ENCODE measurements at places on chromosomes 3 and 15.
A peak's percentile ranks its signal among the peaks of the same experiment; 100 is the strongest.

GRCh38 chr15:99232740-99233139 lies 16.6 kb downstream of the TTC23 start:
- DNase-seq, result no peak

DNA sequence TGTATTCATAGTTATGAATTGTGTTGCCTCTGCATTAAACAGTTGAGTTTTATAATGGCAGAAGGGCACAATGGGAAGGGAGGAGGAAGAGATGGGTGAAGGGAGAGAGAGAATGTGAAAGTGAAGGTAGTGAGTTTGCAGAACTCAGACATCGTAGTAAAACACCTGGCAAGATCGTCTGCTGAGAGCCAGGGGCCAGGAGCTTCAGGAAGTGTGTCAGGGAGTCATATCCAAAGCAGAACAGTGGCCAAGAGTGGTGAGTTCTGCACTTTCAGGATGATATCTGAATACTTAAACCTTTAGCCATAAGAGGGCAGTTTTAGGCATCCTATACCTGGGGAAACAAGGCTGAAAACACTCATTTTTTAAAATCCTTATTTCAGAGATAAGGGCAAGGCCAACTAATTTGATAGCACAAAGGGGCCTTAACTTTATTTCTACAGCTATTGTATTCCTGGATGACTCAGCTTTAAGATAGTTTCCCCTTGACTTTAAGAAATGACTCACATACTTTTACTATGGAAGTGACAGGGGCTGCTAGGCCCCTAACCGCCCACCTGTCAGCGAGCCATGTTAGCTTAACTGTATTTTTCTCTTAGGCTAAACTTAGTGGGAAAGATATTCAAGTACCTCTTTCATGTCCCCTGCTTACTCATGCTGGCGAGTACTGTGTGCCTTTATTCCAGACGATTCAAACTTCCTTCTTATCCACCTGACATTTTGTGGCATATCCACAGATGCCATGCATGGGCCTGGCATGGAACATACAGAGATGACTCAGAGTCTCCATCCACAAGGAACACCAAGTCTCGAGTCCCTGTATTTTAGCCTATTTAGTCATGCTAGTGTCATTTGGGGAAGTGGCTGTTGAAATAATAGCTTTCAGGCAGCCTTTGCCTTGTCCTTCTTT lies 53.9 kb downstream of the RLBP1 start:
- no peak for DNase-seq

DNA sequence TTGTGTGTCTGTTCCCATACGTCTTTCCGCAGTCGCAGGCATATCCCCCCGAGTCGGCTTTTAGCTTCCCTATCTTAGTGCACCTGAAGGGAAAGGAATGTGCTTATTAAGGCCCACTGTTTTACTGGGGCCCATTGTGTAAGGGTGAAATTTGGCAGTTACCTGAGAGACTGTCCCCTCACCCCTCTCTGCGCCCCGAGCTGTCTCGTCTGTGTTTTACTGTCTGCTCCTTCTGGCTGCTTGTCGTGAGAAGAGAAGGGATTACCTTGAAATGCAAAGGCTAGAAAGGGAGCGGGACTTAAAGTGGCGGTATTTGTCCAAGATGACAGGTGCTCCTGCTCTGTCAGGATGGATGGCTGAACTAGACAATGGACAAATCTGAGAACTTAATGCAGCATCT lies 233.0 kb upstream of the POU1F1 start:
- no peak for DNase-seq

- no peak for DNase-seq
Measured at GRCh38 chr3:116314476-116314875, 130.8 kb downstream of the LSAMP start.

DNA sequence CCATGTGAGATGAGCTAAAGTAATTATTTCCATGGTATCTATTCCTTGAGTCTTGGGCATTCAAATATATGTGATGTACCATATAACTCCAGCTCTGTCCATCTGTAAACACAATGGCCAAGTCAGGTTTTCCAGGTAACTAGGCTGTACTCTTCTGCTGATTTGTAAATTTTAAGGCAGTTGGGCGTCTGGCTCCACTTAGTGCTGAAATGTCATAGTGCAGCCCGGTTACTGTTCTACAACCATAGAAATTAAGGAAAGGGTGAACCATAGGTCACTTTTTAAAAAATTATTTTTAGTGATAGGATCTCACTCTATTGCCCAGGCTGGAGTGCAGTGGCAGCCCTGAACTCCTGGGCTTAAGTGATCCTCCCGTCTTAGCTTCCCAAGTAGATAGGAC lies 44.7 kb upstream of the GOLM2 start:
- DNase-seq, result no peak

DNA sequence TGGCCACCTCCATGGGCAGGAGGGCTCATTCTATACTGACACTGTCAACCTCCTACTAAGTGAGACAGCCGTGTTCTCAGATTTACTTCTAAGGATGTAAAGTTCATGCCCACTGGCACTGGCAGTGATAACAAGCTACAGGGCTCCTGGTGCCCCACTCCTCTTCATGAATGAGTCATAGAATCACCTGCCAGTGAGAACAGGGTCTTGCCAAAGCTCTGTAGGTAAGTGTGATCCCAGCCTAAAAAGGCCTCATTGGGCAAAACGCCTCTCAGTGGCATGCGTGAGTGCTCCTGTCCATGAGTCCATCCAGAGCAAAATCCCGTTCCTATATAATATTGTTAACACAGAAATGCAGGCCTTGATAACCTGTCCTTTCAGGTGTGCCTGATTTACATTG lies 17.4 kb downstream of the PXYLP1 start:
- DNase-seq, result no peak

- no peak for DNase-seq
Measured at GRCh38 chr3:25610167-25610566, 54.5 kb downstream of the TOP2B start.

DNA sequence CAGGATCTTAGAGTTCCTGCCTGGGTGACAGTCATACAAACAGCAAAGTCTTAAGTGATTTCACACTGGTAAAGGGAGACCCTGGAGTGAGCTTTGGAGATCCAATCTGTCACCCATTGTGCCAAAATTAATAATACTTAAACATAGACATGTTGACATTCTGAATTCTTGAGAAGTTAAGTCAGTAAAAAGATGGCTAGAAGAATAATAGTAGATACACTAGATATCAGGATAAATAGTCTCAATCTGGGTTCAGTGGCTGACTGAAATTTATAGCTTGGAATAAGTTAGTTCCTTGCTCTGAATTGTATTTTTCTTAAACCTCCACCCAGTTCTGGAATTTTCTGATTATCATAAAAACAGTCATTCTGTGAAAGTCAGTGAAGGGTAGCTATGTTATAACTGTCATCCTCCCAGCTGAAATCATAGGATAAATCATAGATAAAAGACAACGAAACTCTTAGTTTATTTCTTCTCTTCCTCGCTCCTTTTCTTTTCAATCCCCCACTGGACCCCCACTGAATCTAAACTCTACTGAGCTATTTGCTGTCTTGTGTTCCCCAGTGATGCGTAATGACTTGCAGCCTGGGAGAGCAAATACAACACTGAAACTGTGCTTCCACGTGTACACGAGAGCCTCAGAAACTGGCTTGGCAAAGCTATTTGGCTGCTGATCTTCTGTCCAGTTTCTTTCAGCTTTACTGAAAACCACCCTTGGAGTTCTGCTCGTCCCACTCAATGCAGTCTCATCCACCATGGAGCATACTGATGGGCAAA lies 175.4 kb upstream of the TP63 start:
- no peak for DNase-seq

- DNase-seq, result no peak
Measured at GRCh38 chr3:138367326-138367850, 19.0 kb downstream of the MRAS start.

DNA sequence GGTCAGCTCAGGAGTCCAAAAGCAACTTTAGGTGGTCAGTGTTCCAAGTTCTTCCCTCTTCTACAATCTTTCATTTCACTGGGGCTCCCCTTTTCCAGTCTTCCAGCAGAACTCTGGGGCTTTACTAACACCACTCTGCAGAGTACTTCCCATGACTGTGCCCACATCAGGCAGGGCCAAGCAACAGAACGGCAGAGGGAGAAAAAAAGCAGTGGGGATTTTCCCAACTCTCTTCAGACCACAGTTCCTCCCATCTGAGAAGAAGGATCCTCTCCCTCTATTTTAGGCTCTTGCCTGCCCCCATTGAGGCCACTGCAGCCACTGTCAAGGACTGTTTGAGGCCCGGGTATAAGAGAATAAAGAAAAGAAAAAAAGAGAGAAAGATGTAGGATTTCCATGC lies 70.7 kb downstream of the TTBK2 start:
- no peak for DNase-seq

DNA sequence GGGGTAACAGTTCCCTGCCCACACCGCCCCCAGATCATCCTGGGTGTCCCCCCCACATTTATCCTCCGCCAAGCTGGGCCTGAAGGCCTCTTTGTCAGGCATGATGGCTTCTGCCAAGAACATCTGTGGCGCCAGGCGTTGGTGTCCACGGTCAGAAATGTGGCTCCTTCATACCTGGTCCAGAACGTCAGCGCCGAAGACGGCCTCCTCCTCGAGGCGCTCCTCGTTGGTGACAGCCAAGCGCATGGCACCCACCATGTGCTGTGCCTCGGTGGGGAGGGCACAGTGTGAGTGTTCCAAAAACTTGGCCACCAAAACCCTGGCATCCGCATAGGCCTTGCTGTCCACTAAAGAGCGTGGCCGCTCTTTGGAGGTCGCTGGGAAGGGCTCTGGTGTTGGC lies 146.5 kb downstream of the NSMCE3 start:
- DNase-seq, result no peak

DNA sequence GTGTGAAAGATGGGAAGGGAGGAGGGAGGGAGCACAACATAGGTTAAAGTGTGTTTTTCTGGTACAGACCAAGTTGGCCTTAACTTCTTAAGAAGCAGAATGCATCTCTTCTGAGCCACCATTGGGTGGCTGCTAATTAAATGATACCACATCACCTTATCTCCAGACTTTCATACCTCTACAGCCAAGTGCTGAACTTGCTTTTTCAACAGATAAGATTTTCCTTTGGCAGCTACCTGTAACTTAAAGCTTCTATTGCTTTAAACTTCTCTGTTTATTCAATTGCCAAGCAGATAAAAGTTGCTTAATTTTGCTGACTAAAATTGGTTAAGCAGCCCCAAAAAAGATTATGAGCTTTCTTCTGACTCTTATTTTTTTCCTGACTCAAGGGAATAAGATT lies 292.4 kb upstream of the SGO1 start:
- DNase-seq, result no peak

DNA sequence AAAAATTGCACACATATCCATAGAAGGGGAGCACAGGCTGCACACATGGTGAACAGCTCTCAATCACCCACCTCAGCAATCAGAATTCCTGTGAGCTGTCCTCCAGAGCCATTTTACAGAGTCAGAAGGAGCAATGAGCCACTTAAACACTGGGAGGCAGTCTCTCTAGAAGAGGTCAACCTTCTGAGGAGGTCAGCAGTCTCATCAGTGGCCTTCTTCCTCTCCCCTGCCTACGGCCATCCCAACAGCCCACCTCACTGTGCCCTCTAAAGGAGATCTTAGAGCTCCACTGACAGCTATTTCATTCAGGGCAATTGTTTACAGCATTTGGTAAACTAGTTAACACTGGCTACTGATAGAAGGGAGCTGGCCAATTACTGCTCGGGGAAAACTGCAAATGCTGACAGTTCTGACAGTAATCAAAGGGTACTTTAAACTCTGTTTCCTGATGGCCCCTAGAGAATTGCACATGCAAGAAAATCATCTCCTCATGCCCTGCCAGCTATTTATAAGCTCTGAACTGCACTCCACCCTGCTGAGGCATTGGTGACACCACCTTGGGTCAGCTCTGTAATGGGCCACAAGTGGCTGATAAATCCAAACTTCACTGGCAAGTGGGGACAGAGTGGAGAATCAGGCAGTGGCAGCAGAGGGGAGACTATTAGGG lies 42.1 kb upstream of the TSPAN3 start:
- no peak for DNase-seq

- DNase-seq, result peak; percentile 18
Measured at GRCh38 chr15:69080295-69081248, 66.1 kb downstream of the NOX5 start.

DNA sequence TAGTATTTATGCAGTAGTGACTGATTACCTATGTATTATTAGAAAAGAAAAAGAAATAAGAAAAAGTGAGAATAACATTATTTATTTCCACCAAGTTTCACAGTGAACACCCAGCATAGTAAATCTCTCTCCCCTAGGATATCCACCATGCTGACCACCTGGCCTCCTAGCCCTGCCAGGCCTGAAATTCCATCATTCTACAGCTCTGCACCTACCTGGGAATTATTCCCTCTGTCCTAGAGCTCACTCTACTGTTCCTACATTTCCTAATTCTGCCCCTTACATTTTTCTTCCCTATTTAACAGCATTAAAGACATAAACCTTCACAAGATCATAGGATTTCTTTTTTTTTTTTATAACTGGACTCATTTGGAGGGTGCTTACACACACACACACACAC lies 525.3 kb upstream of the PPP2R3A start:
- no peak for DNase-seq

DNA sequence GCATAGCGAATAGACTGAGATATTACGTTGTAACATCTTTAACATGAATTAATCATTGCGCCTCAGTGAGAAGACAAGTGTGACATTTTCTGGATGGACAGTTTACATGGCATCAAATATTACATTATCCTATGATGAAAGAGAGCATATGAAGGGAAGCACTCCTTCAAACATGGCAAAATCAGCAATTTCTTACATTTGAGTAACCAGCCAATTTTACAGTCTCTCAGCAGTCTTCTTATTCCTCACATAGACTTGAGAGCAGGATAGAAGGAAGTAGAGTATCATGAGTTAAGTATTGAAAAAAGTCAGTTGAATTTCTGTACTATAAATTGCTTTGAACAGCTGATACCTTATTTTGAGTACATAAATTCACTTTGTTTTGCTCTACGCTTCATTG lies 38.9 kb downstream of the FANCI start:
- no peak for DNase-seq

GRCh38 chr3:71962561-71963240 lies 177.8 kb upstream of the PROK2 start:
- peak; percentile 49 for DNase-seq
